ENCODE measurements at places on chromosomes 6 and 20.

GRCh38 chr20:59600472-59600871 is 3.9 kb upstream of the PHACTR3 start:
- DNase-seq, result no peak

GRCh38 chr6:71808865-71809264 is 77.5 kb upstream of the RIMS1 start:
- no peak for DNase-seq

DNA sequence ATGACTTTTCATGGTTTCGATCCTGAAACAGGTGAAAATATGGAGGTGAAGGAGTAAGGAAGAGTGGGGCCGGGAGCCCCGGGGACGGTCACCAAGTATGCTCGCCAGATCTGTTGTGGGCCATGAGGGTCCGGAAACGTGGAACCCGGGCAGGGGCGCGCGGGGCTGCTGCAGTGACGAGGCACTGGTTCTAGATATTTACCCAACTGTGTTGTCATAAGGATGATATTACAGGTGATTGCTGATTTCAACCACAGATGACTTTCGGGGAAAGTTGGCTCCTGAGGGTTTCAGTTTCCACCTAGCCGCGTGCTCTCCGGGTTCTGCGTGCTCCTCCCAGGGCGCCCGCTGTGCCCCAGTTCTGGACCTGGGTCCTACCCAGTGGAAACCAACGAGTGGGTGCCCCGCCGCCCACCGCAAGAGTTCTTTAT is 12.2 kb downstream of the RAET1G start:
- no peak for DNase-seq

- DNase-seq, result no peak
Measured at GRCh38 chr6:37501632-37502491, 2.2 kb upstream of the CCDC167 start.

GRCh38 chr20:5714261-5715041 is 35.8 kb upstream of the SHLD1 start:
- DNase-seq, result peak; percentile 66

DNA sequence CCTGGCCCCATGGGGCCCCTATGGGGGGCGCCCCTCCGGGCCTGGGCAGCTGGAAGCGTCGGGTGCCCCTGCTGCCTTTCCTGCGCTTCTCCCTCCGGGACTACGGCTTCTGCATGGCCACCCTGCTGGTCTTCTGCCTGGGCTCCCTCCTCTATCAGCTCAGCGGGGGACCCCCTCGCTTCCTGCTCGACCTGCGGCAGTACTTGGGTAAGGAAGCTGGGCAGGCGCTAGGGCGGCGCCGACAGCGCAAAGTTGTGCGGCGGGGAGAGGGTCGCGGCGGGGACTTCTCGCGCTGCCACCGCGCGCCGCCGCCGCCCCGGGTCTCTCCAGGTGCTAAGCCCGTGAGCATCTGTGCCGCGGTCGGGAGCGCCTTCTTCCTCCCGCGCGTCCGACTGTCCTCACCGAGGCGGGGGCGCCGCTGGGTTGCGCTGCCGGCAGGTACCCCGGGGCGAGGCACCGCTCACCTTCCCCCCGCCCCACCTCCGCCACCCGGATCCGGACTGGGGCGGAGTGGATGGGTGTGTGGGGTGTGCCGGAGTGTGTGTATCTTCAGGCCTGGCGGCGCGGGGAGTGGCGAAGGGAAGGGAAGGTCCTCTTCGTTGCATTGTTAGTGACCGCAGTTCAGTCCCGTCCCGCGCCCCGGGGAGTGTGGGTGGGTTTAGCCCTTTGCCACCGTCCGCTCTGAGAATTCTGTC is 788 bp downstream of the UST start:
- DNase-seq, result peak; percentile 30
